Kidney epithelial cell (primary cell): ENCODE measurements at places on chromosomes 6 and 20.

- no peak for DNase-seq
Observed at GRCh38 chr6:161076181-161076677, 84.7 kb downstream of the MAP3K4 start.

GRCh38 chr6:106372838-106373501 lies 12.5 kb downstream of the CRYBG1 start:
- DNase-seq, result peak; percentile 42

DNA sequence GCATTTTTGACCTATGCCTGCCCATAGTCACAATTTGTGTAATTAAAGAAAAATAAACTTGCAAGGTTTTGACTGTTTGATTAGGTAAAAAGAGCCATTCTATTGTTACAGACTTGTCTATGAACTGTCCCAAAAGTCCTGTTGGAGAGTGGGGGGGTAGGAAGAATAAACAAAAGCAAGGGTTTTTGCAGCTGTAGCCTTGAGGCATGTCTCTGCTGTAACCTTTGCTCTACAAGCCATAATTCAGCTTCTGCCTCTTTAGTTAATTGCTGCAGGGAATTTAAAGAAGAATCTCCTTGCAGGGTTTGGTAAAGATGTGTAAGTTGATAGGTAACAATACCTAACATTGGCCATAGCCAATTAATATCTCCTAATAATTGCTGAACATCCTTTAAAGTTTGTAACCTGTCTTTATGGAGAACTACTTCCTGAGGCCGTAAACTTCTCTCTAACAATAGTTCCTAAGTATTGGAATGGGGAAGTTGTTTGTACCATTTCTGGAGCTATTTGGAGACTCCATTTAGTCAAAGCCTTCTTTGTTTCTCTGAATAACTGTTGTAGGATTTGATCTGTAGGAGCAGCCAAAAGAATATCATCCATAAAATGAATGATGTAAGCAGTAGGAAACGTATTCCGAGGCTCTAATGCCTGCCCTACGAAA lies 7.9 kb upstream of the ABHD12 start:
- DNase-seq, result no peak

DNA sequence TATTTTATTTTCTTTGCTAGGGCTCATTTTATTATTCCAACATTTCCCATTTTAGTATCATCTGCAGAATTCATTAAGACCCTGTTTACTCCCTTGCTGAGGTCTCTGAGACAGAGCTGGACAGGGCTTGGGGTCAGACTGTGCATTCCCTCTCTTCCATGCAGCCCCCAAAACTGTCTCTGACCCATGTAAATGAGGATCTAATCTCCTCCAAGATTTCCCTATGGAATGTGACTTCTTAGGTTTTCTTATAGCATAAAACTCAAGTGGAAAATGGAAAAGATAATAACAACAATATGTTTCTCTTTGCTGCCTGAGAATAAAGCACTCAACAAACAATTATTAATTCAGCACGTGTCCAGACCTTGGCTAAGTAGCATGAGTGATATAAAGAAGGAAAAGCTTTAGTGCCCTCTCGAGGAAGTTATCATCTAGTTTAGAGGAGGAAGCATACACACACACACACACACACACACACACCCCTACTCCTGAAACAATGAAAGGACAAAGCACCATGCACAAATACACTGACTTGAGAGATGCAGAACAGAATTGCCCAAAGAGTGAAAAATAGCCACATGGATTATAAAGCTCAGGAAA lies 815.5 kb downstream of the BCKDHB start:
- DNase-seq, result no peak
